Fibroblast of skin of back (primary cell): ENCODE measurements at places on chromosomes 4 and X.

DNA sequence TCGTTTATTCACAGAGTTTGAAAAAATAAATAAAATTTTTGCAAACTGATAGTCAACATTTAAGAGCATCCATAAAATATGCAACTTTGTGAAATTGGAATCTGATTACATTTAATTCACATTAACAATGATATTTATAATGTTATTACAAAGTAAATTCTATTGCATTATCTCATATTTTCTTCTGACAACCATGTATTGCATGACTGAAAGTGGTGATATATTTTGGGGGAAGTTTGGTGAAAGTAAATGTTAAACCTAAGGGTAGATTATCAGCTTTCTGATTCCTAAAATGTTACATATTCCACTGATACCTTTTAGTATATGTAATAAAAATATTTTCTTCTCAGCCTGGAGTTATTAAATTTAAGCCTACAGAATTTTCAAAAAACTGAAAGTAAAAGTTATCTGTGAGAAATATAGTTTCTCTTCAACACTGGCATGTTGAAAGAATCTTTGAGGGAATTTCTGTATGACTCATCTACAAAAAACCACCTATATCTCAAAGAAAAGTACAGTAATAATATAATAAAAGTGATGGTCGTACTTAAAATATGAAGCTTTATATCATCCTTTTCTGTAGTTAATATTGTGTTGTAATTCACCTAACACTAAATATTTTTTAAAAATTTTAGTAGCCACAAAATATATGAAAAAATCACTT lies 1179.6 kb upstream of the PCDH7 start:
- DNase-seq = peak; percentile 8

GRCh38 chrX:73903941-73904340 lies 340.9 kb downstream of the CHIC1 start:
- DNase-seq = no peak

DNA sequence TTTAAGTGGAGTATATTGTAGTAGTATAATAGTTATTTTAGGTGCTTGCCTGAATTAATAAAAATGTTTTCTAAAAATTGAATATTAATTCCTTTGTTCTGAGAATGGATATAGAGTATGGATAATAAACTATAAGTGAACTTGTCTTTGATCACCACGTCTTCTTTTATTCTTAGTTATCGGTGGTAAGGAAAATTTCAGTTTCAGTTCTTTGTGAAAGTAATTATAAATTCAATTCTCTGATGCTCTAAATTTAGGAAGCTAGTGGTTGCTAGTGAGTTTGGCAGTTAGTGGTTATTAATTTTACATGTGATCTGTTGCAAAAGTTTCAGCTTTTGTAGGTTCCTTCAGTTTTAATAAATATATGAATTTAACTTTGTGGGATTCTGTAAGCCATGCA lies 30.8 kb downstream of the MRPL1 start:
- DNase-seq = no peak

DNA sequence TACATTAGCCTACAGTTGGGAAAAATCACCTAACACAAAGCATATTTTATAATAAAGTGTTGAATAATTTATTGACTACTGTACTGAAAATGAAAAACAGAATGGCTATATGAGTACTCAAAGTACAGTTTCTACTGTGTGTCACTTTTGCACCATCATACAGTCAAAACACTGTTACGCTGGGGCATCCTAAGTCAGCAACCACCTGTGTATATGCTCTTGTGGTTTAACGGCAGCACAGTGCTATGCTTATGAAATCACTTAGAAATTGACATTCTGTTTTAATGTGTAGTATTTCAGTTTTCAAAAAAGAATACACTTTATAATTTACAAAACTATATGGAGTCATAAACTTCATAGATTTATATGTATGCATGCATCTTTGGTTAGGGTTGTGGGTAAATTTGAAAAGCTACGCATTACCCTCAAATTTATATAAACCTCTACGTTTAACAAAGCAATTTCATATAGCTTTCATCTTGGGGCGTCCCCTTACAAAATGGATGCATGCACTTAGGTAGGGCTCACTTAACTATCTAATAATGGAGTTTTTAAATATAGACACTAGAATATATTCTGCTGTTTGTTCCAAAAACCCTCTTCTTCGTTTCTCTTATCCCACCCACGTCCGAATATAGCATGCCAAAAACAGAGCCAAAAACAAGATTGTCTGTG lies 690 bp upstream of the NEIL3 start:
- no peak for DNase-seq

- DNase-seq = no peak
These were observed 58.1 kb downstream of the AWAT2 start for GRCh38 chrX:69991685-69992084.

GRCh38 chr4:122528879-122529278 lies 72.4 kb upstream of the IL2 start:
- no peak for DNase-seq

- DNase-seq = no peak
These were observed 10.3 kb downstream of the VGLL1 start for GRCh38 chrX:136542281-136542680.

DNA sequence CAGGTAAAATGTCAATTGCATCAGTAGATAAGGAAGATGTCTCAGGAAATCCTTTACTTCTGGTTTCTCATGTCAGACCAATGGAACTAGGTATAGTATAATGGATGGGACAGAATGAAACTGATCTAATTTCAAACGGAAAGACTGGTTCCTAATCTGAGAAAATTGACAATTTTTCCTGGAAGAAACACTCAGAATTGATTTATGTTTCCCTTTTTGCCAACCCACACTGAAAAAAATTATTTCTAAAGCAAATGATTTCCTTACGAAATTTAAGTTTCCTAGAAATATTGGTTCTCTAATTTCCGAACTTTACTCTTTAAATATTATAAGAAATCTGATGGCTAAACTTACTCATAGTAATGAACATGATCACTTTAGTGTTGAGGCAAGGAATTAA lies 19.1 kb downstream of the PPAT start:
- no peak for DNase-seq

DNA sequence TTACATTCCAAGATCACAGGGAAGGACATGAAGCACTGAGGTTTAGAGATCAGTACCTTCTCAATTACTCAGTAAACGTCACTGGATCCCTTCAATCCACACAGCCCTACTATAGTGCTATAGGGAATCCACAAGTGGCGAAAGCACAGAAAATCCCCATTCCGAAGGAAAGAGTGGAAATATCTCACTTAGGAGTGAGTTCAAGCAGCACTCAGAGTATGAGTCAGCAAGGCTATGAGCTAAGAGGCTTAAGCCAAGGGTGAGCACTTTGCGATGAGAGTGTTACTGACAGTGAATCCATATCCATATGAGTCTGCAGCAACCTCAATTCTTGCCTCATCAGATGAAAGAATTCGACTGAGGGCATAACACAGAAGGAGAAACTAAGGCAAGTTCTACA lies 165.1 kb downstream of the VSIG4 start:
- DNase-seq = no peak

GRCh38 chr4:152352622-152353116 lies 183.2 kb downstream of the FBXW7 start:
- DNase-seq = peak; percentile 96

- peak; percentile 85 for DNase-seq
These were observed 88.6 kb upstream of the TRIM2 start for GRCh38 chr4:153115322-153116290.

GRCh38 chrX:154371017-154371788 lies 3.2 kb downstream of the FLNA start:
- DNase-seq = peak; percentile 91

- DNase-seq = no peak
These were observed 2619.6 kb downstream of the PCDH7 start for GRCh38 chr4:33339762-33340161.

DNA sequence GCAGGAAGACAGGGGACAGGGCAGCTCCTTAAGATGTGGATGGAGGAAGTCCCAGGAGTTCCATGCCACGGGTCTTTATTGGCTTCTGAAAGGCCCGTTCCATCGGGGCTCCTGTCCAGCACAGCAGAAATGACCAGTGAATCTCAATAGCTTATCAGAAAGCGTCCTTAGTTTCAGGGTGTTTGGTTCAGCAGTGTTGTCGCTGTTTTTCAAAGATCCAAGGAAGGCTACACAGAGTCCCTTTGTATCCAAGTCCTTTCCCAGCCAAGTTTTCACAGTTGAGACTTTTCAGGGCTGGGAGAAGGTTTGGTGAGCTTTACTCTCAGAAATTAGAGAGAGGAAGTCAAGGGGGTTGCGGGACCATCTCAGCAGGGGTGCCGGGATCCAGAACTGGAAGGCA lies 5.0 kb upstream of the ZCCHC4 start:
- no peak for DNase-seq

DNA sequence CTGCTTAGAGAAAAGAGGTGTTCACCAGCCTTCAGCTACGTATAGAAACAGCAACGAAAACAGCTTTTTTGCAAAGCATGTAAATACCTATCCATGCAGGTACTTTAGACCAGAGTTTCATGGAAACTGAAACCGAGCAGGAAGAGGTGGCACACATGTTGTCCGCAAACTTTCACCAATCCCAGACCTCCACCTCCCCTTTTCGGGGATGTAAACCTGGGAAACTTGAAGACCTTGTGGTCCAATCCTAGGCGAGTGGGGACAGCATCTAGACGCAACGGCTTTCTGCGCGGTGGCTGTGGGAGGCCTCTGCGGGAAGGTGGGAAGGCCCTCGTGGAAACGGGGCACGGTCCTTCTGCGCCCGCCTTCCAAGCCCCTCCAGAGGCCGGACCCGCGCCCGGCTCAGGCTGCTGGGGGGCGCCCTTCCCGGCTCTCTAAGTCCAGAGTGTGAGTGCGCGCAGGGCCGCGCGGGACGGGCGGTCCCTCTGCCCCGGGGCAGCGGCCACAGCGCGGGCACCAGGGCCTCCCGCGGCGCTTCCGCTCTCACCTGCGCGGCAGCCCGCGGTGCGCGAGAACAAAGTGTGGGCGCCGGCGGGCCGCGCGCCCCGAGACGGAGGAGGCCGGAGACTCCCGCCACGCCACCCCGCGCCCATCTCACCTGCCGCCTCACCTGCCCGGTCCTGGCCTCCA lies 830 bp upstream of the SHROOM2 start:
- DNase-seq = no peak

DNA sequence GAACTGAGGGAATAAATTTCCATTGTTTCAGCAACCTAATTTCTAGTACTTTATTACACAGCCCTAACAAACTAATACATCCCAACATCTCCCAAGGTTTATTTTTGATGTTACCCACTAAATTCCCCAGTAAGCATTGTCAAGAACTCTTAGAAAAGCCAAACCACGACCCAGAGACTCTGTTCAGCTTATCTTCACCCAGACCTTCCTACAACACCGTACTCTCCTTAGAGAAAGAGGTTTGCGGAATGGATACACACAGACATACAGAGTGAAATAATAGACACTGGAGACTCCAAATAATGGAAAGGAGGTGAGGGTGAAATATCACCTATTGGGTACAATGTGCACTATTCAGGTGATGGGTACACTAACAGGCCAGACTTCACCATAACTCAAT lies 75.6 kb downstream of the LRBA start:
- DNase-seq = no peak

GRCh38 chr4:123468479-123469031 lies 72.0 kb downstream of the SPRY1 start:
- no peak for DNase-seq

DNA sequence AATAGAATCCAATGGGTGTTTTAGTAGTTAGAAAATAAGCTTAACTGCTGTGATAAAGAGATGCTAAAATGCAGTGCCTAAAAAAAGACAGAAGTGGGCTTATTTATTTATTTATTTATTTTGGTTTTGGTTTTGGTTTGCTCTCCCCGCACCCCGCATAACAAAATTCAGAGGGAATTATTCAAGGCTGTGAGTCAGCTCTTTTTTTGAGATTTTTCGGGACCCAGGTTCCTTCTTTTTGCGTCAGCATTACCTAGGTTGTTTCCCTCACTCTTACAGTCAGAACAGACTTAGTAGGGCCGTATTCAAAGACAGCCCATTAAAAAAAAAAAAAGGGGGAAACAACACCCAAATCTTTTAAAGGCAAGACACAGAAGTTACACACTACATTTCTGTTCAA lies 1495.5 kb upstream of the ADGRL3 start:
- no peak for DNase-seq

DNA sequence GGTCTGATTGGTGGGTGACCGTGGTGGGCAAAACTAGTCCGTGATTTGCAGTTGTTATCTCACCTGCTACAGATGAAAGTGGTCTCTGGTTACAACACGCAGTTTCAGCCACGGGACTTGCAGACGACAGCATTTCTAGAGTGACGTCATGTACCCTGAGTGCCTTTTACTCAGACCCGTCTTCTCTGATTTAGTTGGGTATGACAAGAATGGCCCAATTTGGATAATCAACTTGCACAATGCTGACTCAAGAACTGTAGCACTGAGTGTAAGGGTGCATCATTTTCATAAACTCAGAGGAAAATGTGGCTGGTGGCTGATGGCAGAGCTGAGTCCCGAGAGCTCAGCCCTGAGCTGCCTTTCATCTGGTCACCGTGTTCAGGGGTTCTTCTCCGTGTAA lies 281.4 kb upstream of the FRG1 start:
- no peak for DNase-seq

GRCh38 chr4:7708238-7708637 lies 231.4 kb downstream of the AFAP1 start:
- no peak for DNase-seq

GRCh38 chr4:139455126-139455538 lies 1.2 kb downstream of the RAB33B start:
- DNase-seq = no peak

- peak; percentile 19 for DNase-seq
These were observed 974.3 kb downstream of the FSTL5 start for GRCh38 chr4:161189286-161190134.

DNA sequence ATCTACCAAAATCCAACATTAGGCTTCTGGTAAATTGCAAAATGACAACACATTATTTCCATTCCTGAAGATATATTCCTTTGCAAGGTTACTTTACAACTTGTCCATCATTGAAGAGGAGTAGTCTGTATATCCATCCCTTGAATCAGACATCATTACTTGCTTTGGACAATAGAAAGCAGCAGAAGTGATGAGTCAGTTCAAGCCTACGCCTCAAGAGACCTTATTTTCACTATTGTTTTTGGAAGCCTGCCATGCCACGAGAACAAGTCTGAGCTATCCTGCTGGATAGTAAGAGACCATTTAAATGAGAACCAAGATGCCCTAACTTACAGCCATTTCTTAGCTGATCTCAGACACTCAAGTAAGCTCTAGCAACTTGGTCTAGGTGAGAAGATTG lies 246.0 kb upstream of the HHIP start:
- DNase-seq = peak; percentile 96

- DNase-seq = peak; percentile 87
These were observed 368.9 kb upstream of the CTSO start for GRCh38 chr4:156322592-156322991.

GRCh38 chrX:5644776-5645175 lies 583.9 kb downstream of the NLGN4X start:
- no peak for DNase-seq
